ENCODE measurements at places on chromosomes 4 and X. TPM values are rescaled to one million over a fixed set of nuclear protein-coding genes. Genes with fewer than 3 reads are reported as not detected.

The USP51 gene
- total RNA-seq, result 1.4 TPM

- DNase-seq, result peak; percentile 11
These were observed 13.3 kb downstream of the CLDN2 start for GRCh38 chrX:106933538-106933961.

The CRMP1 gene
- 1.4 TPM for total RNA-seq

- no peak for DNase-seq
These were observed 6.2 kb upstream of the CXCL3 start for GRCh38 chr4:74044677-74045076.

DNA sequence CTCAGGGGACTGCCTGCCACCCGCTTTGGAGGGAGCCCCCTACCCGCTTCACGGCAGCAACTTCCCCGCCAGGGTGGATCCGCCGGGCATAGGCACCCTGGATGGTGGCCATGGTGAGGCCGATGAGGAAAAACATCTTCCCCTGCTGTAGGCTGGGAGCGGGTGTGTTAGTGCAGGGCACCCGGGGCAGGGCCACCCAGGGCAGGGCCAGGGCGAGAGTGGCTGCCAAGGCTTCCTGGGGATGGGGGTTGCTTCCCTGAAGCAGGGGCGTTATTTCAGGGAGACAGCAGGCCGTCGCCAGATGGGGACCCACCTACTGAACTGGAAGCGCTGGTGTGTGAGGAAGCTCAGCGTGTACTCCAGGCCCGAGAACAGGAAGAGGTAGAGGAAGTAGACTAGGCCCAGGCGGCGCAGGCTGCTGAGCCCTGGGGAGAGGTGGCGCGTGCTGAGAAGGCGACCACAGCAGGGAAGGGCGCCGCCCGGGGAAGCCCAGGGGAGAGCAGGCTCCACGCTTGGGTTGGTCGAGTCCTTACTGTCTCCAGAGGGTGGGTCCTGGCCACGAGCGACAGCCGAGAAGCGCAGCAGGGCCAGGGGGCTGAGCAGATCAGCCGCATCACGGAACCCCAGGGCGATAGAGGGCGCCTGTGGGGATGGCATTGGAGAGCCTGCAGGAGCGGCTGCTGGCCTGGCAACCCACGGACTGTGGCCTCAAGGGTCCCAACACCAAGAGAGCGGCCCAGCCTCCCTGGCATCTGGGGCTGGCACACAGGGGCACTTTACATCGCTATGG is 31.5 kb downstream of the NOP14 start:
- DNase-seq, result peak; percentile 78

The NUDT10 gene
- 0.27 TPM for total RNA-seq

DNA sequence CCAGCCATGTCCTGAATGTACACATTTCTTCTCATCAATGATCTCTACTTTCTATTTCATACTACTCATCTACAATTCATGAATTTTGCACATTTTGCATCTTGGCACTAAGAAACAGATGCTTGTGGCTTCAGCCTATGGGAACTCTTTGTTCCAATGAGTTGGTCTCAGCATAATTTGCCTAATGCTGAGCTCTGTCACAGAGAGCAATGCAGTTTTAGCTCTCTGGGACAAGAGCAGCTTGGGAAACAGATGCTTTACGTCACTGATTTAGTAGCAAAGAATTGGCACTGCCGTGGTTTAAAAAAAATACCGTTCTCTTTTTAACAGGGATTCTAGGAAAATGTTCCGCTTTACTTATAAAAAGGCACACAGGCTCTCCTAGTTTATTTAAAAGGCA is 162.4 kb downstream of the WDFY3 start:
- DNase-seq, result no peak

DNA sequence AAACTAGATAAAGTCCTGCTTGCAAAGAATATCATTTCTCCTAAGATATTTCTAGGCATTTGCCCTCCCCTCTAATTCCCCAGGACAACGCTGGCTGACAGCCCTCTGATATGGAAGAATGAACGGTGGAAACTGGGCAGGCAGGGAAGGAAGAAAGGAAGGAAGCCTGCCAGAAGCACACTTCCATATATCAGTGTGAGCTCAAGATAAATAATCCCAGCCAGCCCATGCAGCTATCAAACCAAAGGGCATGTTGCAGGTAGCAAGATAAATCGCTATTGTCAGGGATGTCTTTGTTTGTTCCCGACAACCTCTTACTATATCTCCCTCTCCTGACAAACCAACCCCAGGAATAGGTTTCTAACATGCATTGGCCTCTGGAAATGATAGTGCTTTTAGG is 412.8 kb downstream of the HNRNPD start:
- DNase-seq, result no peak

DNA sequence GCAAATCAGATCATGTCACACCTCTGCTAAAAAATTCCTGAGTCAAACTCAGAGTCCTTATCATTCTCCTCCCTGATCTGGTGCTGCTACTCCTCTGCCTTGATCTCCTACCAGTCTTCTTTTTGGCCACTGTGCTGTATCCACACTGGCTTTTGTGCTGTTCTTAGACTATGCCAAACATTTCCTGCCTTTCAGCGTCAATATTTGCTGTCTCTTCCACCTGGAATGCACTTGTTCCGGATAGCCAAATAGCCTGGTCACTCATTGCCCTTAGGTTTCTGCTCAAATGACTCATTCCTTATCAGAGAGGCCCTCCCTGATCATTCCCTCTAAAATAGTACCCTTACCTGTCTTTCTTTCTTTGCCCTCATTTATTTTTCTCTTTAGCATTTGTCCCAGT is 24.4 kb upstream of the RP2 start:
- no peak for DNase-seq

- DNase-seq, result peak; percentile 62
These were observed 12.7 kb downstream of the GAB3 start for GRCh38 chrX:154738011-154738738.

- no peak for DNase-seq
These were observed 90.6 kb upstream of the WWC2 start for GRCh38 chr4:183008492-183008891.

DNA sequence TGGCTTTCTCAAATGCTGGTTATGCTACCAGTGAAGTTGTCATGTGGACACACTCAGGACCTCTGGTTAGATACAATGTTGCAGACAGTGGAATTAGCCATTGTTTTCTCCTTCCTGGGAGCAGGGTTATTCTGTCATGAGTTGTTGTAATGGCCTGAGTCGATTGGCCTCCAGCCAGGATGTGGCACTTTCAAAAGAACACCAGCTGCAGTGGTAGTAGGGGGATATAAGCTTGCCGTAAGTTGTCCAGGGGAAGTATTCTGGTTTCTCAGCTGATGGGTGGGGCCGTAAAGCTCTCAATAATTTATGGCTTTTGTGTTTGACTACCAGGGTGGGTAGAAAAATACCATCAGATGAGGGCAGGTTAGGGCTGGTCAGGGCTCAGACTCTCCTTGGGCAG is 697.5 kb upstream of the GNPDA2 start:
- no peak for DNase-seq

- DNase-seq, result no peak
These were observed 111.7 kb downstream of the LINC00632 start for GRCh38 chrX:140821280-140821679.

DNA sequence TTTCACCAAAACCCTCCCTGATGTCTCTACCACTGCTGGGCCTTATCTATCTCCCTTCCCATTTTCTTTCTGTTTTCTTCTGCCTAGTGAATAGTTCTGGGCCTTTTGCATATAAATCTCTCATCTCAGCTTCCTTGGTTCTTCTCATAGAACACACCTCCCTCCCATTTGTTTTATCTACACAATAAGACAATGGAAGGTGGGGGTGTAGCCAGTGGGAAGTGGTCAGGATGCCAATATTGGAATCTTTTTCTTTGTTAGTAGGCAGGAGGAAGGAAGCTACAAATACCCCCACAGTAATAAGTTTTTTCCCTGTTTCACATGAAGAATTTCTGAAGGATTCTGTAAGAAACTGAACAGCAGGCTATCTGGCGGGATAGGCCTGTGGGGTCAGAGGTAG is 30.9 kb upstream of the RHOH start:
- no peak for DNase-seq

- no peak for DNase-seq
These were observed 27.4 kb downstream of the FRYL start for GRCh38 chr4:48752726-48753125.
